ENCODE measurements at places on chromosomes 12 and 14. TPM values are rescaled to one million over a fixed set of nuclear protein-coding genes. Genes with fewer than 3 reads are reported as not detected.

DNA sequence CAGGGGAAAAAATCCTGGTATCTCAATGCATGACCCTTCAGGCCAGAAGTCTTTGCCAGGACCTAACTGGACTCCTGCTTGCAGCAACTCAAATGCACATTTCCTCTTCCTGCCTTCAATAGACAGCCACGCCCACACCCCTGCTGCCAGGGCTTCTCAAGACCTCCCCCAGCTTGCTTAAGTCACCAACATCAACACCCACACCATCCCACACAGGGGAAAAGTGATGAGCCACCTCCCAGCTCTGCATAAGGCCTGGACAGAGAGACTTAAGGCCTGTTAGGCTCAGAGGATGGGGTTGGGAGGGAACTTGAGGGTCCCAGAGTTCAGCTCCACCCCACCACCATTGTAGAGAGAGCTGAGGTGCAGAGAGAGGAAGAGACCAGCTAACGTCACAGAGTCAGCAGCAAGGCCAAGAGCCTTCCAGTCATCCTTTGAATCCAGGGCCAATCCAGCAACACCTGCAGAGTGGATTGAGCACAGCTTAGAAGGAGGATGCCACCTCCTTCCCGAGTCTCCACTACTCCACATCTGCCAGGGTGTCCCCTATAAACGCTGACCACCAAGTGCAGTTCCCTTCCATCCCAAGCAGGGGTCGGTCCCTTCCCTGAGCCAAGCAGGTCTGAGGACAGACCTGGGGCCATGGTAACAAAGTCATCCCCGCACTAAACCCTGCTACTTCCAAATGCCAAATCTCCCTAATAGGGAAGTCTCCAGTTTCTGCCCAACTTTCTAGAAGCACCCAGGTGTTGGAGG is 50.0 kb downstream of the KDM2B start:
- peak overlapping the region; percentile 20 for H3K27ac ChIP-seq
- peaks cover 4% of the 10 kb centered on the region for H3K36me3 ChIP-seq
- peak overlapping the region; percentile 16 for H3K4me3 ChIP-seq
- DNase-seq: peak; percentile 63

DNA sequence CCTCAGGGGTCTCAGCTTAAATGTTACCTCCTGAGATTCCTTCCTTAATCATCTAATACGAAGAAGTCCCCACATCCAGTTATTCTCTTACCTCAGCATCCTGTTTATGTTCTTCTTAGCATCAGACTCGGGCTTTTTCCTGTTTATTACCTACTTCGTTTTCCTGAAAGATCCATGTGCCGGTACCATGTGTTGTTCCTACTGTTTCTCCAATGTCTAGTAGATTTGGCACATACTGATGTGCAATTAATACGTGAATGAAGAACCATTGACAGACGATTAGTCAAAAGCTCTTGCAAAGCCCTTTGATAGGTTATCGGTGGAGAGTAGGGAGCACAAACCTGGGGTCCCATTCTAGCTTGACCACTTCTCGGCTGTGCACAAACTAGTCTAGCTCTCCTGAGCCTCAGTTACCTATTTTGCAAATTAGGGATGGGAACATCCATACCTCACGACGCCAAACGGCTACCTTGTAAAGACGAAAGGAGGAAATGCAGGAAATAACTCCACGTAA is 735 bp upstream of the MAPKAPK5 start:
- no peaks in the 10 kb centered on the region for H3K27me3 ChIP-seq
- peak overlapping the region; percentile 88 for H3K27ac ChIP-seq
- DNase-seq: no peak

DNA sequence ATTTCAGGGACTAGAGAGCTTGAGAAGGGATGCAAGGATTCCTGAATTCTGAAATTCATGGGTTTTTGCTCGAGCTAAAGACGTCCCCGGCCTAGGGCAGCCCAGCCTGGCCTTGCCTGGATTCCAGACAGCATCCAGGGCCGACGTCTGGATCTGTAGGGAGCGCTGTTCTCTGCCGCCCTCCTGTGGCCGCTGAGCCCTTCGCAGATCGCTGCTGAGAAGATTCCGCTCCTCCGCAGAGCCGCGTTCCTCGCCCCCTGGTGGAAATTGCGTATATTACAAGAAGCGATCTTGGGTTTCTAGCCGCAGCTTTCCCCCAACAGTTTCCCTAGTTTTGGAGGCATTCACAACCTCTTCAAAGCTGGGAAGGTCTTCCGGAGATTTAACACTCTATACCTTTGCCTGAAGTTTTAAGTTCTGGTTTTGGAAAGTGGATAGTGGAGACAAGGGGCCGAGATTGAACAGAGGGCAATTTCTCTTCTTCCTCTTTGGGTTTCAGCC is 5.1 kb downstream of the CISTR start:
- H3K36me3 ChIP-seq: no peaks in the 10 kb centered on the region
- no peak overlapping the region for H3K4me3 ChIP-seq
- peaks cover 37% of the 10 kb centered on the region for H3K27me3 ChIP-seq
- H3K4me1 ChIP-seq: peaks cover 17% of the 10 kb centered on the region
- peak; percentile 87 for DNase-seq

Gene SERPINA10
- total RNA-seq: not detected

- H3K4me3 ChIP-seq: no peak overlapping the region
- no peak for DNase-seq
- H3K27me3 ChIP-seq: no peaks in the 10 kb centered on the region
- H3K36me3 ChIP-seq: no peaks in the 10 kb centered on the region
Observed at GRCh38 chr12:82047446-82047845, 288.3 kb upstream of the PPFIA2 start.

DNA sequence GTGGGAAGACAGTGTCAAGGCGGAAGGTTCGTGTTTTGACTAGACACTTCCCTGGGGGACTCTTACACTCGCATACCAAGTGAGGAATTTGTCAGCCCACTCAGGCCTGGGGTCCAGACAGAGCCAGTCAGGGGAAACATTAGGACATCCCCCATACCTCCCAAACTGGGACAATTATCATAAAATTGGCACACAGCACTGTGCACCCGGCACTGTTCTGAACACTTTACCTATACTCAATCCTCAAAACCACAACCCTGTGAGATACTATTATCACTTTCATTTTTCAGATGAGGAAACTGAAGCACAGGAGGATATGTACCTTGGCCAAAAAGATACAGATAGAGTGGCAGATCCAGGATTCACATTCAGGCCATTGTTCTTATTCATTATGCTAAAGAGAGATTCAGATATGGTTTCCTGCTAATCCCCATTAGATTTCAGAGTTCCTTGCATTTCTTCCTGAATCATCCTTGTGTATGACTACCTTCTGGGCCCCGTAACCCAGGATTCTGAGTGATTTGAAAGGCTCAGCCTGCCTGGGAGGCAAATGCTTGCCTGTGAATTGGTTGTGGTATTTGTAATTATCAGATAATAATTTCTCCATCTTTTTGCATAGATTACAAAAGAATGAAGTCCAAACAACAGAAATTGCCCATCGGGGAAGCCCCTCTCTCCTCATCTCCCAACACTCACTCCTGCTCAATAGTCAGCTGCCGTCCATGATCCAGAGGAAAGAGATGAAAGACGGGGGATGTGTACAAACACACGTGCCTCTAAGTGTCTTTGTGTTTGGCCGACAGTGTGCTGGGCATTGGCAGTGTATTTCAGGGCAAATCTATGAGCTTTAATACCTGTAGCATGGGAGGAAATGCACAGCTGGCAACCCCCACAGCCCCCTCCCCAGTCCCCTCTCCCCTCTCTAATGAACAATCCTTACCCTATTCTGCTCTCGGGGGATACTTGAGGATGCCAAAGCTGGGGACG is 4.6 kb downstream of the TAC3 start:
- peaks cover 38% of the 10 kb centered on the region for H3K4me1 ChIP-seq
- no peak overlapping the region for H3K27ac ChIP-seq
- DNase-seq: peak; percentile 15
- peaks cover 3% of the 10 kb centered on the region for H3K27me3 ChIP-seq

Gene AREL1
- total RNA-seq: 37.0 TPM

DNA sequence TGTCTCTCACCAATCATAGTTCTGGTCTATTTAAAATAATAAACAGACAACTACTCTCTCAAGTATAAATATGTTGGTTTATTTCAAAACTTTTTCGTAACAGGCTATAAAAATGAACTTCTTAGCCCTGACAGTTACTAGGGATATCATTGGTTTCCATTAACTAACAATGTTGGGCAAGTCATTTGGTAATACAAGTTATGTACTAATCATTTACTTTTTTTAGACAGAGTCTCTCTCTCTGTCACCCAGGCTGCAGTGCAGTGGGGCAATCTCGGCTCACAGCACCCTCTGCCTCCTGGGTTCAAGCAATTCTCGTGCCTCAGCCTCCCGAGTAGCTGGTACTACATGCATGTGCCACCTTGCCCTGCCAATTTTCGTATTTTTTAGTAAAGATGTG is 14.6 kb upstream of the KANSL2 start:
- DNase-seq: no peak
- no peaks in the 10 kb centered on the region for H3K4me1 ChIP-seq

Data from CD8-positive, alpha-beta memory T cell (primary cell).